HEK293T (cell line): ENCODE measurements at places on chromosomes 5 and 9.

DNA sequence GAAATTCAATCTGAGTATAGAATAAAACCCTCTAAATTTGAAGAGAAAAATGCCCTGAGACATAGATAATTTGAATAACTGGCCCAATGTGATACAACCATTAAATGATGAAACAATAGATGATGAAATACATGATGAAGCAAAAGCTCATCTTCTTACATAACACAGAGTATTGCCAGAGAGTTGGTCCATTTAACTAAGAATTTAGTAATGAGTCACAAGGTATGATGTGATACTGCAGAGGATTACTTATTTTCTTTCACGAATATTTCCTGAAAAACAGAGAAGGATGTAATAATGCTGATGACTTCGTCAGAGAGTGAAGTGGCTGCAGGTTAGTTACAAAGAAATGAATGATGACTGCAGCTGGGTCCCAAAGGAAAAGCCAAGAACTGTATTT lies 379.3 kb downstream of the CDH12 start:
- DNase-seq: no peak

DNA sequence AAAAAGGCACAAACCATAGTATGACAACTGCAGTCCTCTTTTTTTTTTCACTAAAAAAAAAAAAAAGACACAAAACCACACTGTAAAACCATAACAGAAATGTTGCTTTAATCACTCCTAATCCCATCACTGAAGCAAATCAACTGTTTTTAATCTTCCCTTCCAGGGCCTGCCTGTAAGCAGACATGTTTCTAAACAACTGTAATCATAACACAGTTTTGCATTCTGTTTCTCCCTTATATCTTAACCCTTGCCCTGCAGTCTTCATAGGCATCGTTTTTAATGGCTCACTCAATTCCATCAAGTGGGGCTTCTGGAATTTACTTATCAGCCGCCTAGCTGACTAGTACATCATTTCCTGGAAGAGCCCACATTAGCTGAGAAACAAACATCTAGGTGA lies 111.0 kb upstream of the SLC25A48 start:
- DNase-seq: no peak

DNA sequence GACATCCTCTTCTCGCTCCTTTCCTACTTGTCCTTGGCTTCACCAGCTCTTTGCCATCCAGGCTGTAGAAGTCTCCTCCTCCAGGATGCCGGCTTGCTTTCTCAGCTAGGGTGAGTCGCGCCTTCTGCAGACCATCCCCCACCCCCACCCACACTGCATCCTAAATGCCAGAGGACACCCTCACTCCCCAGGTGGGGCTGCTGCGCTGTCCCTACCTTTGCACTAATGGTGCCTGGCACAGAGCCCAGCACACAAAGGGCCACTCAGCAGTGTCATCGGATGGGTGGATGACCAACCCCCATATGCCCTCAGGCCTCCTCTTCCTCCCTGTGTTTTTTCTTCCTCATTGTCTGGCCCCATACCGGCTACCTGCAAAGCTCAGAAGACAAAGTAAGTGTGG lies 14.8 kb downstream of the IL9 start:
- DNase-seq: no peak

DNA sequence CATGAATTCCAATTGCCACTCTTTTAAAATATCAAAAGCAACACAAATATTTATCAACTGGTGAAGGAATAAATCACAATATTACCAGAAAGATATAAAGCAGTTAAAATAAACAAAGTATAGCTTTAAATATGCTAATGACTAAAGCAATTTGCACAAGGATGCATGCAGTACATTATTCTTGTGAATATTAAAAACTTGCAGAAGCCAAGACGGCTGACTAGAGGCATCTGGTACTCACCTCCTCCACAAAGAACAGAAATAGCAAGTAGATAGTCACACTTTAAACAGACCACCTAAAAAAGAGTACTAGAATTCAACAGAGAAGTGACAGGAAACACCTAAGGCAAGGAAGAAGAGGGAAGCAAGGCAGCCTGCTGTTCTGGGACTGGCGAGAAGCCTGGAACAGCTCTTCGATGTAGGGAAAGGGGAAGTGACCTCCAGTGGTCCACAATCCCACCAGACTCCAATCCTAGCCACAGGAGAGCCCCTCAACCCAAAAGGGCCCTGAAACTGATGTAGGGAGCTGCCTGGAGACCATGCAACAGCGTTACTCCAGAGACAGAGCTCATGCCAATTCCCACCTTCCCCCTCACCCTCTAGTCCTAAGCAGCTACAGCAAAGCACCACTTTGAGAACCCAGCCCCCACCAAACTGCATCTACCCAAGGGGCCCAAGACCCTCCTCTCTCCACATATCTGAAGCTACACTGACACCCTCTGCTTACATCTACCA lies 86.3 kb downstream of the LPAR1 start:
- DNase-seq: no peak

- no peak for DNase-seq
Measured at GRCh38 chr9:136916330-136917184, 28.0 kb downstream of the FBXW5 start.

GRCh38 chr9:36659500-36659899 lies 86.8 kb downstream of the MELK start:
- DNase-seq: no peak
